Pancreas (tissue), 10 donors: ENCODE measurements at places on chromosomes 1 and 21. TPM values are rescaled to one million over a fixed set of nuclear protein-coding genes. Genes with fewer than 3 reads are reported as not detected.

GRCh38 chr1:234489007-234489697, 10.2 kb upstream of the TARBP1 start:
- no peaks in the 10 kb centered on the region for H3K4me1 ChIP-seq
- no peaks in the 10 kb centered on the region for H3K27me3 ChIP-seq
- H3K27ac ChIP-seq: no peak overlapping the region
- no peak overlapping the region for H3K4me3 ChIP-seq
- no peaks in the 10 kb centered on the region for H3K36me3 ChIP-seq

GRCh38 chr1:208149776-208150514, 94.2 kb downstream of the PLXNA2 start:
- H3K27ac ChIP-seq: no peak overlapping the region
- DNase-seq: peak; percentile 48
- H3K27me3 ChIP-seq: no peaks in the 10 kb centered on the region
- no peak overlapping the region for H3K4me3 ChIP-seq
- no peaks in the 10 kb centered on the region for H3K36me3 ChIP-seq

The C1orf167 gene
- polyA plus RNA-seq: 1.4 TPM

The CCDC185 gene
- polyA plus RNA-seq: not detected

DNA sequence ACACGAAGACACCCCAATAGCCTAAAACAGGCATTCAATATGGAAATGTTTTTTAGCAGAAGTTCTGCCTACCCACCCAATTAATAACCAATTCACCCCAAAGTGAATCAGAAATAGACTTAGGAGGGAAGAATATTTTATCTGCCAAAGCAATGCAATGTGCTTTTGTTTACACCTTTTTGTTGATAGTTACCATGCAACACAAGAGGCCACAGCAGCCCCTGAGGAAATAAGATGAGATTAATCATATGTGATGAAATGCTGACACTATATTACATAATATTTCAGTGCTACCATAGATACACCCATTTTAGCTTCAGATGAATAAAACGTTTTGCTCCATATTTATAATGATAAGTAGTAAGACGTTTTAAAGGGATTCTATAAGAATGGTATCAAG, 60.9 kb upstream of the RGS2 start:
- no peaks in the 10 kb centered on the region for H3K36me3 ChIP-seq
- no peak overlapping the region for H3K4me3 ChIP-seq
- DNase-seq: no peak
- no peaks in the 10 kb centered on the region for H3K27me3 ChIP-seq
- no peaks in the 10 kb centered on the region for H3K4me1 ChIP-seq
- no peak overlapping the region for H3K27ac ChIP-seq

DNA sequence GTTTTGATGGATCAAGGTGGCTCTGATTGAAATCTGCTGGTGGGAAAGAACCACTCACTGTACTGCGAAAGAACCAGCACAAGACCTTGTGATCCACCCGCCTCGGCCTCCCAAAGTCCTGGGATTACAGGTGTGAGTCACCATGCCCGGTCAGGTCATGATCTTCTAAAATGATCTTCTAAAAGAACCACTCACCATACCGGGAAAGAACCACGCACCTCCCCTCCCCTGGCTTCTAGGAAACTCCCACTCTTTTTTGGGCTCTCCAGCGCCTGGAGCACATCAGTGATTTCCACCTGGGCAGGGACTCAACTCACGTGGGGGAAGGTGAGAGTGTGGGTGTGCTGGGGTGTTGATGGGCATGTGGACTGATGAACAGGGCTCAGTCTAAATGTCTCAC, 7.9 kb upstream of the RAB7B start:
- no peaks in the 10 kb centered on the region for H3K27me3 ChIP-seq
- no peaks in the 10 kb centered on the region for H3K36me3 ChIP-seq
- no peak overlapping the region for H3K27ac ChIP-seq

- no peaks in the 10 kb centered on the region for H3K27me3 ChIP-seq
- H3K27ac ChIP-seq: no peak overlapping the region
- no peaks in the 10 kb centered on the region for H3K4me1 ChIP-seq
- no peaks in the 10 kb centered on the region for H3K36me3 ChIP-seq
These were observed 486.3 kb downstream of the NPHP4 start for GRCh38 chr1:5505944-5506343.

The MPL gene
- 0.09 TPM for polyA plus RNA-seq

The NEK7 gene
- 8.0 TPM for polyA plus RNA-seq

- H3K36me3 ChIP-seq: no peaks in the 10 kb centered on the region
- H3K4me3 ChIP-seq: no peak overlapping the region
- H3K27ac ChIP-seq: no peak overlapping the region
- H3K27me3 ChIP-seq: no peaks in the 10 kb centered on the region
- no peak for DNase-seq
These were observed 17.7 kb downstream of the LURAP1 start for GRCh38 chr1:46220808-46221207.

- H3K27ac ChIP-seq: peak overlapping the region; percentile 42
- H3K36me3 ChIP-seq: no peaks in the 10 kb centered on the region
- H3K4me3 ChIP-seq: no peak overlapping the region
- DNase-seq: no peak
These were observed 23.0 kb upstream of the RBBP5 start for GRCh38 chr1:205144751-205145150.

- H3K27ac ChIP-seq: no peak overlapping the region
- no peaks in the 10 kb centered on the region for H3K4me1 ChIP-seq
- H3K36me3 ChIP-seq: no peaks in the 10 kb centered on the region
- DNase-seq: no peak
These were observed 23.1 kb upstream of the ATP6V1G3 start for GRCh38 chr1:198563583-198563982.

The LMOD1 gene
- polyA plus RNA-seq: 13.6 TPM

DNA sequence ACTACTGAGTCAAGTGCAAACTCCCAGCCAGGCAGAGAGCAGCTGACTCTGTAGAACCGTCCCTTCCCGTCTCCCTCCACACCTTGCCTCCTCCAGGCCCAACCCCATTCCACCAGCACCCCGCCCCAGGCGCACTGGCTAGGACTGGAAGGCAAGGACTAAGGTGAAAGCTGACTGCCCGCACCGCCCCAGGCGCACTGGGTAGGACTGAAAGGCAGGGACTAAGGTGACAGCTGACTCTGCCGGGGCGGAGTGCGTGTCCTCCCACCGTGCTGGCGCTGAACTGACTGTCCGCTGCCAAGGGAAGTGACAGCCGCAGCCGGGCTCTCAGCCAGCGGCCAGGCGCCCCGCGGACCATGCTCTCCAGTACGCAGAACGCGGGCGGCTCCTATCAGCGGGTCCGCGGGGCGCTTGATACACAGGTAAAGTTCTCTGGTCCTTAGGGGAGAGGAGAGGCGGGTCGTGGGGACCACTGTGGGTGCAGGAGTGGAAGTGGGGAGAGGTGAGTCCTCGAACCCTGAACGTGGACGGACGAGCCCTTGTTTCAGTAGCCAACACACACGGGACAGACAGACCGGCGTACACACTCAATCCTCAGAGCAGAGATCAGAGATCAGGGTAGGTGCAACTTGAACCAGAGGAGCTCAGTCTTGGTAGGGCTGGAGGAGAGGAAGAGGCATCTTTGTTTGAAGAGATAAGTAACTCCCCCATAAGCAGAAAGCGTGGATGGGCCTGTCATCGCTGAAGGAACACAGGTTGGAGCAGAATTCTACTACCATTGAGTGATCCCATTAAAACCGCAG, 58.0 kb downstream of the RBM11 start:
- H3K4me3 ChIP-seq: peak overlapping the region; percentile 12
- H3K4me1 ChIP-seq: no peaks in the 10 kb centered on the region
- peak; percentile 83 for DNase-seq

DNA sequence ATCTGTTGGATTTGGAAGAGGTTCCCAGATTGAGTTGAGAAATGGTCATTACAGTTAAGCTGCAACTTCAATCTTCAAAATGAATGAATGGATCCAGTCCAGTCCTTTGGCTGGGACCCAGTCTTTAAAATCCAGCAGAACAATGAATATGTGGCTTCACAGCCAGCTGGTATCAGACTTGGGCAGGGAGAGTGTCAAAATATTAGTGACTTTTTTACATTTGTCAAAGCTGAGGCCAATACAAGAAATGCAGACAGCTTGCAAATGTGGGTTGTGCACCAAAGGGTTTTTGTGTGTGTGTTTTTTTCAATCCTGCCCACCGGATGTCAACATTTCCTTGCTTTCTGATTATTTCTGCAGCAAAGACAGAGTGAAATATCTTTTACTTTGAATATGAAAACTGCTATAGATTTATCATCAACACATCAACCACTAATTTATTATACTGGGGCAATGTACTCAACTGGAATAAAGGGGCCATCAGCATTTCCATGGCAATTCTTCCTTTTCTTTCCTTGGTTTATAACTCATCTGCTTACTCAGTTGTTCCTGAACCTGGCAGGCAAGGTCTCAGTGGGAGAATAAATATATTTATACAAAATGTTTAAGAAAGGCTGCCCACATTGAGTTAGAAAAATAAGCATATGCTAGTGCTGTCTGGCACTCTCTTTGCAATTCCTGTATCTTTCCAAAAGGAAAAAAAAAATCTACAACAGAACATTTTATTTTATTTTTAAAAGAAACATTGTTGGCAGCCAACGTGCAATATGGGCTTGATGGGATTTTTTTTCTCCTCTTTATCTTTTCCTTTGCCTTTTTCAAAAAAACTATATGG, 491.6 kb upstream of the C1orf87 start:
- H3K27ac ChIP-seq: no peak overlapping the region
- H3K4me1 ChIP-seq: no peaks in the 10 kb centered on the region
- no peaks in the 10 kb centered on the region for H3K36me3 ChIP-seq
- no peak for DNase-seq
- no peaks in the 10 kb centered on the region for H3K27me3 ChIP-seq

GRCh38 chr1:112707221-112708001, 484 bp upstream of the RHOC start:
- DNase-seq: peak; percentile 90
- no peaks in the 10 kb centered on the region for H3K27me3 ChIP-seq
- H3K36me3 ChIP-seq: peaks cover 3% of the 10 kb centered on the region

The MYOC gene
- 0.42 TPM for polyA plus RNA-seq

GRCh38 chr1:203035111-203036000, 9.1 kb downstream of the PPFIA4 start:
- no peaks in the 10 kb centered on the region for H3K36me3 ChIP-seq
- H3K4me3 ChIP-seq: no peak overlapping the region
- DNase-seq: no peak
- no peak overlapping the region for H3K27ac ChIP-seq
- no peaks in the 10 kb centered on the region for H3K4me1 ChIP-seq
- H3K27me3 ChIP-seq: no peaks in the 10 kb centered on the region

The TLCD4 gene
- 2.1 TPM for polyA plus RNA-seq

DNA sequence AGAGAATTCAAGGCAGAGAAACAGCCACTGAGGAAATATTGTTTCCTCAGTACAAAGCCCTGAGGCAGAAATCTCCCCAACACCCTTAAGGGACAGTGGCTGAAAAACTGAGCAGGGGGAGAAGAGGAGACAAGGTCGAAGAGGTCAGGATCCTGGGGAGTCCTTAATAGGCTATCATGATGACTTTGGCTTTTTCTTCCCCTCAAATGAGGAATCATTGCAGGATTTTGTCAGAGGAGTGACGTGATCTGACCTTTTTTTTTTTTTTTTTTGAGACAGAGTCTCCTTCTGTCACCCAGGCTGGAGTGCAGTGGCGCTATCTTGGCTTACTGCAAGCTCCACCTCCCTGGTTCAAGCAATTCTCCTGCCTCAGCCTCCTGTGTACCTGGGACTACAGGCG, 10.2 kb downstream of the MAP7D1 start:
- H3K27me3 ChIP-seq: no peaks in the 10 kb centered on the region
- no peaks in the 10 kb centered on the region for H3K36me3 ChIP-seq
- H3K4me3 ChIP-seq: no peak overlapping the region
- peaks cover 7% of the 10 kb centered on the region for H3K4me1 ChIP-seq
- no peak overlapping the region for H3K27ac ChIP-seq

The CD48 gene
- 0.84 TPM for polyA plus RNA-seq

DNA sequence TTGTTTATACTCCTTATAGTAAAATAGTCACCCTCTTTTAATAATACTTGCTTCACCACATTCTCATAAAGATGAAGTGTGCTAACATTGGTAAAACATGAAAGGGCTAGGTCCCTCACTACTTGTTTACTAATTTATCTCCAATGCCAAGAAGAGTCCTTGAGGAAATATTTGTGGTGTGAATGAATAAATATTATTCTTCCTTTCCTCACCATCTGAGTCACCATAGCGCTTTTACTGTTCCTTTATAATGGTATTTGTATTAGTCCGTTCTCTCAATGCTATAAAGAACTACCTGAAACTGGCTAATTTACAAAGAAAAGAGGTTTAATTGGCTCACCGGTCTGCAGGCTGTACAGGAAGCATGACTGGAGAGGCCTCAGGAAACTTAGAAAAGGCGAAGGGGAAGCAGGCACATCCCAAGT, 222.8 kb upstream of the ZRANB2 start:
- H3K4me3 ChIP-seq: no peak overlapping the region
- DNase-seq: no peak
- H3K27me3 ChIP-seq: no peaks in the 10 kb centered on the region
- H3K27ac ChIP-seq: no peak overlapping the region
- H3K36me3 ChIP-seq: no peaks in the 10 kb centered on the region
- peaks cover 3% of the 10 kb centered on the region for H3K4me1 ChIP-seq

DNA sequence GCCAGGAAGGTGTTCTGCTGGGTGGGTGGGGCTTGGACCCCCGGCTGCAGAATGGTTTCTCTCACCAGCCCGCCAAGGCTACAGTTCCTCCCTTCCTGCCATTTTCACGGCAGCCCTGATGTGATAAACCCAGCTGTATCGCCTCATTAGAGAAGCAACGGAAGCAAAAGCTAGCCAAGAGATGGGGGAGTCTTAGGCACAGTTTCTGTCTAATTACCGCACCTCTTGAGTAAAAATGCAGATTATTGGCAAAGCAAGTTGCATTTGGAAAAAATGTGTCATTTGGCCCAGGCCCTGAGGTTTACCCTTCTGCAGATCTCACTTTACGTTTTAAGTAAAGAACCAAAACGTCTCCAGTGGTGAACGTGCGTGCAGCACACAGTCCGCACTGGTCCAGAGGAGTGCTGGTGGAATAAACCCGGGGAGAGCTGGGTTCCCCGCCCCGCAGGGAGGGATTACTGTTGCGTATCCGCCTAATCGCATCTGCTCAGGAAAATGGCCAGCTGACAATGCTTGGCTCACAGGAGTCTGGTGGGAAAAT, 109.9 kb downstream of the GALNT2 start:
- no peak for DNase-seq
- no peak overlapping the region for H3K4me3 ChIP-seq
- H3K27ac ChIP-seq: no peak overlapping the region

DNA sequence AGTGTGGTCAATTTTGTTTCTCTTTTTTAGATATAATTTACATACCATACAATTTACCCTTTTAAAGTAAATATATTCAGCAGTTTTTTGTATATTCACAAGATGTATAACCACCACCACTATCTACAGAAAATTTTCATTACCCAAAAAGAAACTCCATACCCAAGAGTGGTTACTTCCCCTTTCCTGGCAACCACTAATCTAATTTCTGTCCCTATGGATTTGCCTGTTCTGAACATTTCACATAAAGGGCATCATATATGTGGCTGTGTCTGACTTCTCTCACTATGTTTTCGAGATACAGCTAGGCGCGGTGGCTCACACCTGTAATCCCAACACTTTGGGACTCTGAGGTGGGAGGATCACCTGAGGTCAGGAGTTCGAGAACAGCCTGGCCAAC, 13.6 kb downstream of the PACC1 start:
- H3K27ac ChIP-seq: no peak overlapping the region
- H3K36me3 ChIP-seq: no peaks in the 10 kb centered on the region
- no peak overlapping the region for H3K4me3 ChIP-seq
- no peaks in the 10 kb centered on the region for H3K4me1 ChIP-seq
- H3K27me3 ChIP-seq: no peaks in the 10 kb centered on the region
- DNase-seq: no peak

GRCh38 chr21:34635307-34635706, 20.4 kb upstream of the RCAN1 start:
- no peaks in the 10 kb centered on the region for H3K36me3 ChIP-seq
- H3K4me3 ChIP-seq: no peak overlapping the region
- no peak for DNase-seq
- H3K4me1 ChIP-seq: no peaks in the 10 kb centered on the region
